ENCODE measurements at places on chromosomes 4 and X. TPM values are rescaled to one million over a fixed set of nuclear protein-coding genes. Genes with fewer than 3 reads are reported as not detected.

GRCh38 chr4:167469436-167469835 is 235.1 kb upstream of the SPOCK3 start:
- H3K4me1 ChIP-seq, result no peaks in the 10 kb centered on the region
- H3K27me3 ChIP-seq, result no peaks in the 10 kb centered on the region
- no peak for DNase-seq
- no peak overlapping the region for H3K27ac ChIP-seq

- DNase-seq, result no peak
- H3K36me3 ChIP-seq, result no peaks in the 10 kb centered on the region
- no peaks in the 10 kb centered on the region for H3K4me1 ChIP-seq
- H3K4me3 ChIP-seq, result no peak overlapping the region
- no peak overlapping the region for H3K27ac ChIP-seq
These were observed 29.1 kb downstream of the TBL1X start for GRCh38 chrX:9493936-9494335.

GRCh38 chrX:12920990-12921389 is 14.6 kb downstream of the TLR8 start:
- no peaks in the 10 kb centered on the region for H3K4me1 ChIP-seq
- no peaks in the 10 kb centered on the region for H3K36me3 ChIP-seq
- no peak overlapping the region for H3K4me3 ChIP-seq
- no peak for DNase-seq
- no peaks in the 10 kb centered on the region for H3K27me3 ChIP-seq
- no peak overlapping the region for H3K27ac ChIP-seq

DNA sequence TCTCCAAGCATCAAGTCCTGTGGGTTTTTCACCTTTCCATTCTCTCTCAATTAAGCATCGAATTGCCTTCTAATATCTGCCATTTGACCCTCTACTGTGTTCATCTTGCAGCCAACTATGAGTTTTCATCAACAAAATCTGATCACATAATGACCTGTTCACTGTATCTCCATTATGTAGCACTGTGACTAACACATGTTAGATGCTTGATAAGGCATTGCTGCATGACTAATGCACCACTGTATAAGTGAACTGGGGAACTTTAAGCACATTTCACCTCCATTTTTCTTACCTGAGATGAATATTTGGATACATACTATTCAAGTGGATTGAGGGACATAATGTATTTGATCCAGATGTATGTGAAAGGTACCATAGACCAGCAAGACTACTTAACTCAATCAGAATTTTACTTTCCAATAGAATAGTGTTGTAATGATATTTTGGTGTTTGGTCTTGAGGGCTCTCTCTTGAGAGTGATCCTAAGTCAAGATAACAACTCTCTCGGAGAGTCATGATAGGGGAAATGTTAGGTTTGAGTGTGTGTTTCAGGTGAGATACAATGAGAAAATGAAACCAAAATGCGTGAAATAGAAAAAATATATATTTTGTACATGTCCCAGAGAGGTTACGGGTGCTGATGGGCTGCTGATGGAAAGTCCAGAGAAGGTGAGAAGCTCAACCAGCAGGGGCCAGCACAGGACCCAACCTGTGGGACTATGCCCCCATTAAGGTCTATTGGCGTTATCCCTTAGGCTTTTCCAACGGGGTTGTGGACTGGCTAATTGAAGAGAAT is 60.2 kb upstream of the HS3ST1 start:
- H3K27me3 ChIP-seq, result no peaks in the 10 kb centered on the region
- no peaks in the 10 kb centered on the region for H3K36me3 ChIP-seq
- H3K4me3 ChIP-seq, result no peak overlapping the region
- H3K27ac ChIP-seq, result no peak overlapping the region
- H3K4me1 ChIP-seq, result no peaks in the 10 kb centered on the region

GRCh38 chr4:170248029-170248428 is 158.3 kb upstream of the AADAT start:
- H3K4me1 ChIP-seq, result no peaks in the 10 kb centered on the region
- no peak for DNase-seq
- no peak overlapping the region for H3K4me3 ChIP-seq
- no peaks in the 10 kb centered on the region for H3K36me3 ChIP-seq
- no peaks in the 10 kb centered on the region for H3K27me3 ChIP-seq

GRCh38 chrX:10571260-10571659 is 49.1 kb downstream of the MID1 start:
- no peak for DNase-seq
- no peaks in the 10 kb centered on the region for H3K27me3 ChIP-seq
- no peak overlapping the region for H3K27ac ChIP-seq

DNA sequence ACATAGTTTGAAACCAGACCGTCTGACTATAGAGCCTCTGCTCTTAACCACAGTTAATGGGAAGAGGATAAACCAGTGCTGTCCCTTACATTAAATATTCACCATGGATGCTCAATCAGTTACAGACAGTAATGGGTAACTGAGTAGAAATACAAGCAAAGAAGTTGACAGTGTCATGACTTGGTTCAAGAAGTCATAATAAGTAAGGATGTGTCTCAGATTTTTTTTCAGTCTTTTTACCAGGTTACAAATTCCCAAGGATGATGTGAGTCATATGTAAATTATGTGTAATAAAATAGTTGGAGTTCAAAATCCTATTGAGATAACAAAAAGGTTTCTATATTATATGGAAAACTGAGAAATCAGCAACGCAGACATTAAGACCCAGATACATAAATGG is 31.1 kb downstream of the ZCCHC4 start:
- no peak overlapping the region for H3K27ac ChIP-seq
- no peaks in the 10 kb centered on the region for H3K27me3 ChIP-seq
- H3K4me3 ChIP-seq, result no peak overlapping the region
- no peak for DNase-seq

- peaks cover 3% of the 10 kb centered on the region for H3K36me3 ChIP-seq
- H3K27me3 ChIP-seq, result no peaks in the 10 kb centered on the region
- H3K4me1 ChIP-seq, result no peaks in the 10 kb centered on the region
These were observed 79.4 kb downstream of the ADGRG4 start for GRCh38 chrX:136380010-136380769.

- no peaks in the 10 kb centered on the region for H3K27me3 ChIP-seq
- DNase-seq, result no peak
- no peaks in the 10 kb centered on the region for H3K4me1 ChIP-seq
- H3K4me3 ChIP-seq, result no peak overlapping the region
- H3K36me3 ChIP-seq, result no peaks in the 10 kb centered on the region
- H3K27ac ChIP-seq, result no peak overlapping the region
These were observed 79.5 kb downstream of the FAM184B start for GRCh38 chr4:17701882-17702281.

GRCh38 chr4:1336088-1336491 is 10.9 kb upstream of the UVSSA start:
- H3K27me3 ChIP-seq, result no peaks in the 10 kb centered on the region
- no peaks in the 10 kb centered on the region for H3K4me1 ChIP-seq
- no peaks in the 10 kb centered on the region for H3K36me3 ChIP-seq
- no peak overlapping the region for H3K4me3 ChIP-seq
- no peak for DNase-seq

DNA sequence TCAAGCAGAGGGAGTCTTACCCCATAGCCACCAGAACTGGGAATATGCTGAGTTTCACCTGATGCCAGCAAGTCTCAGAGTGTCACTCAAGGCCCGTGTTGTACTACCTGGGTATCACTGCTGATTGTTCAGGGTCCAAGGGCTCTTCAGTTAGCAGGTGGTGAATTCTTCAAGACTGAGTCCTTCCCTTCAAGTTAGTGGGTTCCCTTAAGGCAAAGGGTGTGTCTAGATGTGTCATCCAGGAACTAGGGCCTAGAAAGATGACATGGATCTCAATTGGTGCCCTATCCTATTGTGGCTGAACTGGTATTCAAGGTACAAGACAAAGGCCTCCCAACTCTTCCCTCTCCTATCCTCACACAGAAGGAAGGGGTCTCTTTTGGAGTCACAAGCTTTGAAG is 159.9 kb upstream of the DIPK2B start:
- no peaks in the 10 kb centered on the region for H3K4me1 ChIP-seq
- H3K27ac ChIP-seq, result no peak overlapping the region
- H3K27me3 ChIP-seq, result no peaks in the 10 kb centered on the region
- no peak for DNase-seq
- H3K4me3 ChIP-seq, result no peak overlapping the region
- H3K36me3 ChIP-seq, result no peaks in the 10 kb centered on the region

GRCh38 chrX:153744210-153745066 is 19.6 kb upstream of the PLXNB3 start:
- no peaks in the 10 kb centered on the region for H3K36me3 ChIP-seq
- peak; percentile 59 for DNase-seq
- no peaks in the 10 kb centered on the region for H3K4me1 ChIP-seq
- peak overlapping the region; percentile 40 for H3K4me3 ChIP-seq
- H3K27ac ChIP-seq, result no peak overlapping the region

DNA sequence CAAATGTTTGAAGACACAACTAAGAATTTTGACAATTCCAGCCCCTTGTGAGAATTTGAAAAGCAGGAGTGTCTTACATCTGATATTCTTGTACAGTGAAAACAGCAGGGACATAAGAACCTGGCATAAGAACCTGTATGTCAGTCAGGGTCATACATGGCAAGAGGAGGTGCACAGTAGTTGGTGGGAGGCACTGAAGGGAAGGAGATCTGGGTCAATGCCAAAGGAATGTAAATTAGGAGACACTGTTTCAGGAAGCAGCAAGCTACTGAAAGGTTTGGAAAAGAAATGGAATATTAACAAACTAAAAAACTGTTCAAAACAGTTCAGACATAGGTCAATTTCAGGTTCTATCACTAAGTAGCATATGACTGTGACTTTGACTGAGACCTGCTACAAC is 25.0 kb upstream of the SPP1 start:
- no peaks in the 10 kb centered on the region for H3K27me3 ChIP-seq
- no peak for DNase-seq
- H3K4me3 ChIP-seq, result no peak overlapping the region
- H3K36me3 ChIP-seq, result no peaks in the 10 kb centered on the region
- no peaks in the 10 kb centered on the region for H3K4me1 ChIP-seq

DNA sequence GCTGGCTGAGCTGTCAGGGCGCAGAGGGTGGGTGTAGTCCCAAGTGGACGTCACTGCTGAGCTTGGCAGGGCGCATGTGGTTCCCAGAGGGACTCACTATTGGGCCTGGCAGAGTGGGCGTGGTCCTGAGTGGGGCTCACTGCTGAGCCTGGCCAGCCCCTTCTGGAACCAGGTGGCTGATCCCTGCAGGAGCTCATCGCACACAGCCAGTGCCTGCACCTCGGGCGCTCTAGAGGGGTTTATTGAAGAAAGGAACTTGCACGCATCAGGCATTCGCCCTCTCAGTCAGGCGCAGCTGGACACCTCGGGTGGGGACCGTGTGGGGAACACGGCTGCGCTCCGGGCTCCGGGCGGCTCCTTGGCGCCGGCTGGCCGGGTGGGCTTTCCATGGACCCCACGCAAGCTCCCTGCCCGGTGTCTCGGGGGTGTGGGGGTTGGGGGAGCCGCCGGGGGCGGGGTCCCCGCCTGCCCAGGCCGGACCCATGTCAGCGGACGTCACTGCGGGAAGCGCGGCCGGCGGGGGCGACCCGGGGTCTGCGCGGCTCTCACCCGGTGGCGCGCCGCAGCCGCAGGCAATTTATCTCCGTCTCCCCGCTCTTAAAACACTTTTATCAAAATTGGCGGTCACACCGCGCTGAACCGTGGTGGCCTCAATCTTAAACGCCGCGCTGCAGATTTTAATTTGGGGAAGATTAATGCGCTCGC is 65.4 kb upstream of the NKX1-1 start:
- no peak overlapping the region for H3K27ac ChIP-seq
- H3K4me3 ChIP-seq, result no peak overlapping the region
- H3K4me1 ChIP-seq, result no peaks in the 10 kb centered on the region
- no peaks in the 10 kb centered on the region for H3K36me3 ChIP-seq

DNA sequence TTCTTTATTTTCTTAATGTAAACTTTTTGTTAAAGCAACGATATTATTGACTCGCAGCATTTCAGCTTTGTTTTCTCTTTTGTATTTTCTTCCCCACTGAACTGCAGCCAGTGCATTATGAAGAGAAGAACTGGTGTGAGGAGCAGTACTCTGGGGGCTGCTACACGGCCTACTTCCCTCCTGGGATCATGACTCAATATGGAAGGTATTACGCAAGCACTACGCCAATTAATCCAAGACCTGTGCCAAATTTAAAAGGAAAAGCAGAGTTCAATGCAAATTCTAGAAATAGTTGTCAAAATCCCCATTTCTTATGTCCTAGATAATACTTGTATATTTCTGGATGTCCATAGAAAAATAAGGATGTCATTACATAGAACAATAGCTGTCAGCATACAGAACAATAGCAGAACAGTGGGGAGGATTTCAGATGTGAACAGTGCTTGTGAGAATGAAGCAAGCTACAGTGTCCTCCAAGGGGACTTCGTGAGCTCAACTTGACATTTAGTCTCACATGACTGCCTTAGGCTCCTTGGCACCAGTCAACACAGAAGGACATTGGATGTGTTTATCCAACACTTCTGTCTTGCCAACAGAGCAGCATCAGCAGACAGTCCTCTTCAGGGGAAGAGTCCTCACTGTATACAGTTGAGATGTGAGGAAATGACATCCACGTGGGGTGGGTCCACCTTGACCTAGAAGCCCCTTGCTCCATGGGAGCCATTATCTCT is 85.9 kb downstream of the MAOA start:
- H3K27ac ChIP-seq, result no peak overlapping the region
- H3K4me3 ChIP-seq, result no peak overlapping the region
- H3K36me3 ChIP-seq, result no peaks in the 10 kb centered on the region
- no peak for DNase-seq
- no peaks in the 10 kb centered on the region for H3K27me3 ChIP-seq

GRCh38 chr4:92175250-92175649 is 128.5 kb upstream of the GRID2 start:
- no peaks in the 10 kb centered on the region for H3K4me1 ChIP-seq
- no peaks in the 10 kb centered on the region for H3K27me3 ChIP-seq
- H3K36me3 ChIP-seq, result no peaks in the 10 kb centered on the region
- H3K27ac ChIP-seq, result no peak overlapping the region
- no peak overlapping the region for H3K4me3 ChIP-seq

- no peak overlapping the region for H3K4me3 ChIP-seq
- no peak for DNase-seq
- H3K4me1 ChIP-seq, result no peaks in the 10 kb centered on the region
These were observed 727.8 kb downstream of the GRID2 start for GRCh38 chr4:93031431-93032098.

Gene LGI2
- 0.56 TPM for total RNA-seq

Gene SOX3
- total RNA-seq, result 20.4 TPM

Gene CLGN
- total RNA-seq, result 22.7 TPM

Gene ZCCHC12
- total RNA-seq, result not detected

Gene CYLC1
- not detected for total RNA-seq

Gene UPF3B
- 12.4 TPM for total RNA-seq

Gene ARMCX4
- total RNA-seq, result 14.1 TPM

Gene GRID2
- 0.17 TPM for total RNA-seq

Gene SORBS2
- total RNA-seq, result 15.7 TPM

Data from neural progenitor cell (in vitro differentiated cells).